GM12878 (cell line): ENCODE measurements at places on chromosomes 5 and 9.

DNA sequence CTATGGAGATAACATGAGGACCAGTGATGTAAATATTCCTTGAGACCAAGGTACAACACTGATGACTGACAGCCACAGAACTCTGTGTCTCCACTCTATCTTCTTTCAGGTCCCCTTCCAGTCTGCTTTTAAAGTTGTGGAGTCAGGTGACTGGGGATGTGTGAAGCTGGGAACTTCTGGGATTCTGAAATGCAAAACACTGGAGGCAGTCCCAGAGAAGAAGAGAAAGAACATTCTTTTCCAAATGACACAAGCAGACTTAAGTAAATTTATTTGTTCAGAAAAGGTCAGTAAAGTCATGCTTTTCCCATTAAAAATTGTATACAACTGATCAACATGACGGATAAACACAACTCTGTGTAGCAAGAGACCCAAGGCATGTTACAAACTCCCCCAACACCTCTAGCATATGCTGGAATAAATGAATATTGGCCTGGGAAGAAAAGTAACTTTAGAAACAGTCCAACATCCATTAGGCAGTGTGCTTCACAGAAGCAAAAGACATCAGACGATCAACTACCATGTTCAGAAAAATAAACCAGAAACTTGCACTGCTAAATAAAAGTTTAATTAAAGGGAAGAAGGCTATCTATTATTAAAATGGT is 92.4 kb upstream of the IFNK start:
- DNase-seq, result no peak

GRCh38 chr5:17831279-17831678 is 197.0 kb downstream of the TAF11L14 start:
- no peak for DNase-seq

DNA sequence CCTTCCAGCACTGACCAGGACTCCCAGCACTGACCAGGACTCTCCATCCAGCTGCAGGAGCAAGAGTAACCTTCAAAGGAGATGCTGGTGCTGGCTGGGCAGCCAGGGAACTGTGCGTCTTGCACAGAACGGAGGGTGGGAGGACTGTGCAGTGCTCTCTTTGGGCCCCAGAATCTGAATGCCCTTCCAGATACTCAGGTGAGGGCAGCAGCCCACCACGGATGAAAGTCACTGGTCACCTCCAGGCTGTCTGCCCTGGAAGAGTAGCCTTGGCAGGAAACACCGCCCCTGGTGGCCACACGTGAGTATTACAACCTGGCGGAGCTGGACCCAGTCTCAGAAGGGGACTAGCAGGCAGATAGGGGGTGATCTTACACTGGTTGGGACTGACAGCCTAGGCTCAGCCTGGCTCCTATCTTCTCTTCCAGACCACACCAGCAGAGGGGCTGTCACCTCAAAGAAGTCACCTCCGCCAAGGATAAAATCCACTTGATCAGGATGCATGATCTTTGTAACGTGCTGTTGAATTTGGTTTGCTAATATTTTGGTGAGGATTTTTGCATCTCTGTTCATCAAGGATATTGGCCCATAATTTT is 4.8 kb upstream of the SARDH start:
- DNase-seq, result peak; percentile 23

DNA sequence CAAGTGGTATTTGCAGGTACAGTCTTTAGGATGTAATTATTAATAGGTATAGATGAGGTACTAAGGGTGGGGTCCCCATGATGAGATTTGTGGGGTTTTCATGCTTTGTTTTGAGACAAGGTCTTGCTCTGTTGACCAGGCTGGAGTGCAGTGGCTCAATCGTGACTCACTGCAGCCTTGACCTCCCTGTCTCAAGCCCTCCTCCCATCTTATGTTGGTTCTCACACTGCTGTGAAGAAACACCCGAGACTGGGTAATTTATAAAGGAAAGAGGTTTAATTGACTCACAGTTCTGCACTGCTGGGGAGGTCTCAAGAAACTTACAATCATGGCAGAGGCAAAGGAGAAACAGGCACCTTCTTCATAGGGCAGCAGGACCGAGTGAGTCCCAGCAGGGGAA is 217.5 kb downstream of the CDK5RAP2 start:
- DNase-seq, result no peak

DNA sequence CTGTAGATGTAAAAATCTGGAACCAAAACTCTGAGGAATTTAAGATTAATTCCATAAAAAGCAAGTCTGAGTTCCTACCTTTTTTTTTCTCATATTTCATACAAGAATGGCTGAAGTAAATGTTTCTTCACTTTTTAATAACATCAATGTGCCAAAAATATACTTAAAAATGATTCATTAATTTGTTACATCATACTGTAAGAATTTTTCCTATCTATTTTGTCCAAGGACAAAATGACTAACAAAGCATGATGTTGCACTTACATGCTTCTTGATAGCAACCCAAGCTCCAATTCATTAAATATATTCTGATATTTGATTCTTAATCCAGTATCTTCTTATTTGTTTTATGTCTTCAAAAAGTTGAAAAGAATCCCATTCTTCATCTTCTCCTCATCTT is 988.3 kb downstream of the TLE1 start:
- DNase-seq, result no peak

DNA sequence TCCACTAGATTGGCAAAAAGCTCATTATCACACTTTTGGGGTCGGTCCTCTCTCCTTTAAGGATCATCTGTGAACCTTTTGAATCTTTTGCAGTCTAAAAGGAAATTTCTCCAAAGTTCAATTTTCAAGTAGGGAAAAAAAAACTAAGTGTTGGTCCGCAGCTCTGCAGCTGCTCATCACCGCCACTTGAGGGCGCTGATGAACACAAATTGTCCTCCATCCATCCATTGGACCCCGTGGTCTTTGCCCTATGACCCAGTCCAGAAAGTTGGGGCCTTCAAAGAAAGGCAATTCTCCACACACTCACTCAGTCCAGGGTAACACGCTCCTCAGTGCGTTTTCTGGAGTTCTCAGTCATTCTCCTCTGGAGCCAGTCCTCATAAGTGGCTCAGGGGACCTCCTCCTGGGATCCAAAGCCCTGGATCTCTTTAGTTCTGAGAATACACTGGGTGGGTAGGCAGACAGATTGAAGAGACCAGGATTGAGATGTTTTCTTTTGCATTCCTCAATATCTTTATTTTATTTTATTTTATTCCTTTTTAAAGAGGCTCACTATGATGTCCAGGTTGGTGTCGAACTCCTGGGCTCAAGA is 63.6 kb upstream of the SLC28A3 start:
- DNase-seq, result no peak

GRCh38 chr5:150622157-150622556 is 18.3 kb upstream of the SYNPO start:
- DNase-seq, result no peak

DNA sequence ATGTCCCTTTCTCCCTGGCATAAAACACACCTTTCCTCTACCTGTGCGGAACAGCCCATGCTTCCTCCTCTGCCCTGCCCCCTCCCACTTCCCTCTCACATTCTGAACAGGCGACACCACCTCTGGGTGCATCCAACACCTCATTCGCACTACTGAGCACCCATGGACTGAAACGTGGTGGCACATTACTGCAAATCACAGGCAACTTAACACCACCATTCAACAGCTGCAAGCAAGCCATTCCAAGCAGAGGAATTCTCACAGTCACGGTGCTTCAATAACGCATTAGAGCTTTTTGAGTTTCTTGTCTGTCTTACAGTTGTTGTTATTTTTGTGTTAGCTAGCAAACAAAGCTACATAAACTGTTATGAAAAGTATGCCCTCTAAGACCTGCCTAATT is 298.2 kb upstream of the TAS2R1 start:
- no peak for DNase-seq

GRCh38 chr5:95733107-95733665 is 2.0 kb downstream of the RHOBTB3 start:
- DNase-seq, result no peak

- DNase-seq, result no peak
These were observed 38.6 kb downstream of the GTF3C4 start for GRCh38 chr9:132708769-132709430.

GRCh38 chr9:1231998-1232919 is 182.1 kb downstream of the DMRT2 start:
- DNase-seq, result no peak

GRCh38 chr5:373710-374602 is 52.4 kb downstream of the AHRR start:
- DNase-seq, result no peak

- no peak for DNase-seq
These were observed 49.2 kb downstream of the EBF1 start for GRCh38 chr5:159050316-159051143.

DNA sequence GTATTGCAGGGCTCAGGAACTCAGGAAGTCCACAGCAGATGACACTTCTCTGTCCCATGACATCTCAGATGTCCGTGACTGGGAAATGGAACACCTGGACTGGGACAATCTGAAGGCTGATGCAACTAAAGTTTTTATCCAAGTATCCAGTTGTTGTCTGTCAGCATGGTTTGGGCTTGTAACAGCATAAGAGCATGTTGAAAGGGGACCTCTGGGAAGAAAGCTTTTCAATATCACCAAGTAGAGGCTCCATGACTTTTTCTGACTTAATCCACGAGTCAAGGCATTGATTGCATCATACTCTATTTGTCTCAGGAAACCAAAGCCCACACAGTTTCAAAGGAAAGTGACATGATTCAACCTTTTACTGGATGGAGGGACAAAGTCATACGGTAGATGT is 807.7 kb downstream of the MTRR start:
- DNase-seq, result no peak

DNA sequence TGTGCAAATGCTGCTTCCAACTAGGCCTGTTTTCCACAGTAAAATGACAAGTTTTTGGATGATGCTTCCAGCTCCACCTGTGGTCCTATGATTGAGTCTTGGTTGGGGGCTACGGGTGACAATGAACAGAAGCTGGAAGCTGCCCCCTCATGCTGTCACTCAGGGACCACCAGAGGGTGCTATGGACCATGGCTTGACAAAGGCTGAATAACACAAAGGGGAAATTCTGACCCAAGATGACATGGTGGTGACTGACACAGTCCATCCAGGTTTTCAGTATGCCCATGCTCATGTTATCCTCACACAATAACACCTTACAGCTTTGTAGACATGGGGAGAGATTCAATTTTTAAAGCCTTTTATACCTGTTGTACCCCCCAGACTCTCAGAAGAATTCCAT is 23.9 kb upstream of the SAP30L start:
- DNase-seq, result no peak

DNA sequence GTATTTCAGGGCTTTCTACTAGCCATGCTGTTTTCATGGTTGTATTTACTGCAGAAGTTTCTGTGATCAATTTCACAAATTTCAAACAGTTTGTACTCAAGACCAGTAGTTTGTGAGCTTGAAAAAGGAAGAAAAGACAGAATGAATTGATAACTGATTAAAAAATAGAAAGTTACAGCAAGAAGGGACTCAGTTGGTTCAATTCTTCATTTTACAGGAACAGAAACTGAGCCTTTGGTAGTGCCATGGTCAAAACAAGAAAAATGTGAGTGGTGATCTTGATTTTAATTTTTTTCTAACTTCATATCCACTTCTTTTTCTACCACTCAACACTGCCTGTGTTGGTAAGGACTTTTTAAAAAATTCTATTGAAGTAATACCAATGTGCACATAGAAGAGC is 206.6 kb upstream of the NREP start:
- no peak for DNase-seq

GRCh38 chr9:84207491-84207951 is 133.0 kb downstream of the SLC28A3 start:
- DNase-seq, result no peak

- DNase-seq, result no peak
These were observed 1.4 kb downstream of the NR3C1 start for GRCh38 chr5:143402017-143402552.

- no peak for DNase-seq
These were observed 152.1 kb upstream of the GAS1 start for GRCh38 chr9:87099407-87099806.

DNA sequence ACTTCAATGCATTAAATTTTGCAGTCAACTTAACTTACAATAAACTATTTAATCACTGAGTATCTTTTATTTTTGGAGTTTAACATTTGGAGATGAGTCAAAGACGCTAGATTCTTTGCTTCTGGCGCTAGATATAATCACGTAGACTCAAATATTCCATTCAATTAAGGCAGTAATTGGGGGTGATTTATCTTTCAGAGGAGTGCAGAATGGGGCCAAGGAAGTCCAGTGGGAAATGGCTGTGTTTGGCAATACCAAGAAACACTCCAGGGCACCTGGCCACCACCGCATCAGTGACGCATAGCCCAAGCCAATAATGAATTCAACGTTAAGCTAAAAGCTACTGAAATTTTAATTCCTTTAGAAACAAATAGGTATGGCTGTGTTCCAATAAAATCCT is 81.2 kb downstream of the PHAX start:
- no peak for DNase-seq

GRCh38 chr9:137740312-137740711 is 121.5 kb downstream of the EHMT1 start:
- no peak for DNase-seq

DNA sequence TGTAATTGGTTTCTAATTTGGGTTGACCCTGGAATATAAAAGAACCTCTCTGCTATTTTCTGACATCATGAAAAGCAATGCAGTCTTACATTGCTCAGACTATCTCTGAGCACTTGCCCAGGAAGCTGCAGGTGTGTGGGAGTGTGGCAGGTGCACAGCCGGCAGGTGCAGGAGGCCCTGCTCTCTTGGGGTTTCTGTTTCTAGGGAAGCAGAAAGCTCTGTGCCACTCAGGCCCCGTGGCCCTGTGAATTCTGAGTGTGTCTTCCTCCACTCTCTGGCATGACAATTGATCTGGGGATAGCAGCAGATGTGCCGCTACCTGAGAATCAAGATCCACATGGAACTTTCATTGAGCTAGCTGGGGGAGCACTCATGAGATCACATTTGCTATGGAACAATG is 45.7 kb upstream of the IRX2 start:
- DNase-seq, result no peak
